Cerebellar nuclear complex (tissue), 1 donor: ENCODE measurements at places on chromosomes 13 and 19.

DNA sequence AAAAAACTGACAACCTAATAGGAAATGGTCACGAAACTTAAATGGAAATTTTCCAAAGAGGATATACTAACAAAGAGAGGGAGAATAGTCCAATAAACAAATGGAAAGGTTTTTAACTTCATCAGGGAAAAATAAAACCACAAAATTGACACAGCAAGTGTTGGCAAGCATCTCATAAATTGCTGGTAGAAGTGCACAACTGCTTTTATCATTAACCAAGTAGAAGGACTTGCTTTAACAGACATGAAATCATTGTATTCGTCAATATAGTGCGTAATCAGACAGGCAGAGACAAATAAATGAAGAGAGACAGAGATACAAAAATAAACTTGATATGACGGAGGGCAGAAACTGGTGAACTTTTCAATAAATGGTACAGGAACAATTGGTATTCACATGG, 7.4 kb downstream of the TGDS start:
- no peak for DNase-seq

DNA sequence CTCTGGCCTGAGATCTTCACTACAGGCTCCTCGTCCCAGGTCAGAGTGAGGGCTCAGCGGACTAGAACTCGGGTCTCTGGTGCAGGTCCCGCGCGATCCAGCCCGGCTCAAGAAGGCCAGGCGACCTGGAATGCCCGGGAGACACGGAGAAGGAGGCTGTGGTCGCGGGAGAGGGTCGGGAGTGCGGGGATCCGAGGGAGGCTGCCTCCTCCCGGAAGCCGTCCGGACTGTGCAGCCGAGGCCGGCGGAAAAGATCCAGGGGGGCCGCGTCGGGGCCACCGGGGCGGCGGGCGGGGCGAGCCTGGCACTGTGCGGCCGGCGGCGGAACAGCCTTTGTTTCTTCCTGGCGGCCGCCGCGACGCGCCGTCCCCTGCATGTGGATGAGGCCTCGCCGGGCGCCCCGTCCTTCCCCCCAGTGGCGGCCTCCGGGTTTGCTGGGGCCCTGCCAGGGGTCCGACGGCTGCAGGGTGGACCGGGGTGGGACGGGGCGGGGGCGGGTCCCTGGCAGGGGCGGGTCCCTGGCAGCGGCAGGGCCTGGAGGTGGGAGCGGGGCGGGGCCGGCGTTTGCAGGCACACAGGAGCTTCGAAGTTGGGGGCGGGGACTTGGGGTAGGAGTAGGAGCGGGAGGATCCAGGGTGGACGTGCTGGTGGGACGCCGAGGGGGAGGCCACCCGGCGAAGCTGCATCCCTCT, 1.0 kb upstream of the SLC7A10 start:
- no peak for DNase-seq

- no peak for DNase-seq
These were observed 49.0 kb upstream of the POMP start for GRCh38 chr13:28609926-28610325.

DNA sequence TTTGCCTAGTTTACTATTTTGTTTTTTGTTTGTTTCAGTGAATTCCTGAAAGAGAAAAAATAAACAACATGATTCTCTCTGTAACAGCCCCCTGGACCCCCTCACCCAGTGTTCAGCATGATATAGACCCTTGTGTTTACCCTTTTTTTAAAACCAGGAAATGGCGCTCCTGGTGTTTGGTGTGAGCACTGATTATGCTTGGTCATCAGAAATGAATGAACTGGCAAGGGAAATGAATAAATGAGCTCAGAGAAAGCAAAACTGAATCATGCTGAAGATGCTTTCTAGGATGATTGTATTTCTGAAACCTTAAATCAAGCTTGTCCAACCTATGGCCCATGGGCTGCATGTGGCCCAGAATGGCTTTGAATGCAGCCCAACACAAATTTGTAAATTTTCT, 22.1 kb downstream of the WASF3 start:
- no peak for DNase-seq

DNA sequence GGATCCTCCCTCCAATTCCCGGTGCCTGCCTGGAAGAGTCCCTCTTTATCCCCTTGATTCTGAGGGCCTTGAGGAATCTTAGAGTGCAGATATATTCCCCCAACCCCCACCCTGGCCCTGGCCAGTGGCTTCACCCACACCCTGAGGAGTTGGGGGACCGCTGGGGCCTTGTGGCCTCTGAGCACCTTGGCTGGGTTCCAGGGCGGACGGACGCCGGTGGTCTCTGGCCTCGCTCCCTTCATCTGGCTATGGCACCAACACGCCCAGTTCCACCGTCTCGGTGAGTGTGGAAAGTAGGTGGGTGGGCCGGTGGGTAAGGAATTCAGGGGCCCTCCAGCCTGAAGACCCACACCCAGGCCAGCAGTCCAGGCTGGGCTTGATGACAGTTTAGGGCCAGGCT, 5.0 kb downstream of the MAST1 start:
- no peak for DNase-seq

DNA sequence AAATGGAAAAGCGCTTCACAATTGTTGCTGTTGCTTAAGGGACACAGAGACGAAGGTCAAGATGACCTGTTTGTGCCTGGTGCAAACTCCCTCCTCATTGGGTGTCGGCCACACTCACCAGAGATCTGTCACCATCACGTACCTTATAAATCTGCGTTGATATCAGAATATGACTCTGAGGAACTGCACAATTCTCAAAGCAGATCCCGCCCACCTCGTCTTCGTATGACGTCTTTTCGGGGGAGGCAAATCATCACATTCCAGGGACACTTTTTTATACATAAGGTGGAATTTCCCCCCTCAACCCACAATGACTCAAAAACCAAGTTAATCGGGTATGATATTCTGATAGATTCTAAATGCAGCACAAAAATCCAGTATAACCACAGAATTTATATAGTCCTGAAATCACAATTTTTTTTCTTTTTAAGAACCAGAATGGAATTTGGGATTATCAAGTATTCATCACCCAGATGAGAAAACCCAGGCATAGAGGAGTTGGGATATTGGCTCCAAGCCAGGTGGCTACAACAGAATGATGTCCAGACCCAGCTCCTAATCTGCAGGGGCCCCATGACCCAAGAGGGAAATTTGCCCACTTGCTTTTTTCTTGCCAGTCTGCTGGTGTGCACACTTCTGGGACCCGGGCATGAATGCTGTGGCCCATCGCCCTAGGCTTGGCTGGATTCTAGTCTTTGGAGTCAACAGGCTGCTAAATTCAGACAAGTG, 50.6 kb upstream of the MTIF3 start:
- no peak for DNase-seq

DNA sequence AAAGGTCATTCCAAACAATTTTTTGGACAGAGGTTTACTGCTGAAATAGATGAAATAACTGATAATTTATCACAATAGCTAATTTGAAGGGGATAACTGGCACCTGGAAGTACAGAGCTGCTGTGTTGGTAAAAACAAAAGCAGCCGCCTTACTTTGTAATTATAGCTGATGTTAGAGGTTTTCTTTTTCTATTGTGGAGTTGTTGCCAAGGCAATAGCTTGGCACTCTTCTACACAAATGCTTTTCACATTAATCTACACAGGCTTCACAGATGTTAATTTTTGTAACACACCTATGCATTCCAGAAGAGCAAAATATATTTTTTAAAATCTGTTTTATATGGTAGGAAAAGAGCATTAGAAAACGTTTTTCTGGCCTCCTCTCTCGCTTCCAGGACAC, 56.9 kb downstream of the LACC1 start:
- no peak for DNase-seq

DNA sequence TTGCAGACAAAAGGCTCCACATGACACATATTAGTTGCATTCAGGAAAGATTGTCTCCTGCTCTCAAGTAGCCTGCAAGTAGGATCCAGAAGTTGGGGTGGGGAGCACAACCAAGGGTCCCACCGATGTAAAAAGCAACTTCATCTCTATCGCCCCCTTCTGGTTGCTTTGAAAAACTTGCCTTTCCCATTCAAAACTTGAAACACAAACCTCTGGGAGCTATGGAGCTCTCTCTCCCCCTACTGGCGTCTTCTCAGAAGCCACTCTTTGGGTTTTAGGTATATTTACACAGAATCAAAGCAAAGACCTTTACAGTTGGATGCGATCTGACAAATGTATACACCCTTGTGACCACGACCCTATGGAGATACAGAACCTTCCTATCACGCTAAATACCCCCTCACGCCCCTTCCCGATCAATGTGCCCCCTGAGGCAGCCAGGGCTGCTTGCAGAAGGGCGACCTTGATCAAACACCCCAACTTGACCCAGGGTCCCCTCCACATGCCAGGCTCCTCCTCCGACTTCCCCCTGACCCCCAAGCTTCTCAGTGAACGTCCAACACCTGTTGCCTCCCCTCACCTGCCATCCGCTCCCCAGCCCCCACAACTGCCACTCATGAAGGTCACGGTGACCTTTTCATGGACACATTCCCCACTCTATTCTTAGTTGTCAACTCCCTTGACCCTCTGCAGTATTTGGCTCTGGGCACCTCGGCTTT, 10.1 kb downstream of the NOSIP start:
- no peak for DNase-seq

DNA sequence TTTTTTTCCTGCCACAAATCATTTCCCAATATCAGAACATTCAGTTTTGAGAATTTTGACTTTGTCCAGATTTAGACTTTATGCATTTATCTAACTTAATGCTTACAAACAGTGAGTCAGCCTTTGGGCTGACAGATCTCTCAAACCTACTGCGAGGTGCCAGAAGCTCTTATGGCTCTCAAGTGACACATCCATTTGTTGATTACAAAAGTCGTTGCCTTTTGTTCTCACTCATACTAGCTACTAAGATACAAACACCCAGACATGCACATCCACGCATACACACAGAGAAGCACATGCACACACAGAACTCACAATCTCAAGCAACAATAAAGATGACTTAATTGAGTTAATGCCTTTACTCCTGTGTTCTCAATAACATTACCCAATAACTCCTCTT, 1147.5 kb downstream of the DIAPH3 start:
- DNase-seq: no peak

DNA sequence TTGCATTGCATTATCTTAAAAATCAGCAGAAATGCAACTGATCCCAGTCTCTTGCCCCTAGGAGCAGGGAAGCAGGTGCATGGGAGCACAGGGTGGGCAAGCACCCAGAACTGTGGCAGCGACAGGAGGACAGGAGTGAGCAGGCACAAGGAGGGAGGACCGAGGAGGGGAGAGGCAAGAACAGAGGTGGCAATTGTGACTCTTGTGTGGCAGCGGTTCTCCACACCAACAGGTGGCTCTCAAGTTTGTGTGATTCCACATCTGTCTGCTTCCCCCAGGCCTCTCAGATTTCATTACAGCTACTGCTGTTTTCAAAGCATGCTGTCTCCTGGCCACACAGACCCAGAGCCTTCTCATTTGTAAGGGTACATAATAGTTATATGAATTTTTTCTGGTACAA, 108.5 kb downstream of the STK24 start:
- no peak for DNase-seq

DNA sequence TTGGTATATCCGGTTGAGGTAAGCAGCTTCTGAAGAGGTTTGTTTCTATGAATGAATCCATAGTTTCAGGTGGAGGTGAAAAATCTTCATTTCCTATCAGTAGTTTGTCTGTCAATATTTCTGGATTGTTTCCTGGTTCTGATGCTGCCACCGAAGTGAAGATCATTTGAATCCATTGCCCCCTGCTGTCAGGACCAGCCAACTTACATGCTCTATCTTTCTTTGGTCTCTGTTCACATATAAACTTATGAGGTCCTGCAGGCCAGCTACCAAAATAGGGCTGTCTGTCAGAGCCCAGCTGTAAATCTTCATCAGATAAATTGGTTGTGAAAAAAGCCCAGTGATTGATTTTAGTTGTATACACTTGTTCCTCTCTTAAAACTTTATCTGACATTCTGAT, 15.2 kb upstream of the N4BP2L1 start:
- DNase-seq: no peak

- no peak for DNase-seq
These were observed at the start of the genes IER2 and STX10 for GRCh38 chr19:13150187-13150930. Gene IER2, plus strand, starts transcription at chr19:13150411. Its CDS starts 2,776 bp downstream, at chr19:13153187. Gene STX10, minus strand, starts transcription at chr19:13150375. Its CDS starts 202 bp downstream, at chr19:13150173.

DNA sequence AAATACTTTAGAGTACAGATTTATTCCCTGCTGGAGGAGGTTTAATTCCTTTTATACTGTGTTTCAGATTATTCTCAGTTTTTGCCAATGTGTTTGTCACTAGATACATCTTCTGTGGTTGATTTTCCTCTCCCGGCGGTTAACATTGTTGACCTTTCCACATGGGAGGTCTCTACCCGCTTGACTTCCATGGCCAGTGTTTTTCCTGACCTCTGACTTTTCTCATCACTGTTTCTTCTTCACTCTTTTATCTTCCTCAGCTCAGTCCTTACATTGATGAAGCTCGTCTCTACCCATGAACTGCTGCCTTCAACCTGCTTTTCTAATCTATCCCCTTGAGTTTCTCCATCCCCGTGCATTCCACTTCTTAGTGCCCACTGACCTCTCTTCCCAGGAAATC, 517.4 kb downstream of the GPC6 start:
- DNase-seq: no peak

DNA sequence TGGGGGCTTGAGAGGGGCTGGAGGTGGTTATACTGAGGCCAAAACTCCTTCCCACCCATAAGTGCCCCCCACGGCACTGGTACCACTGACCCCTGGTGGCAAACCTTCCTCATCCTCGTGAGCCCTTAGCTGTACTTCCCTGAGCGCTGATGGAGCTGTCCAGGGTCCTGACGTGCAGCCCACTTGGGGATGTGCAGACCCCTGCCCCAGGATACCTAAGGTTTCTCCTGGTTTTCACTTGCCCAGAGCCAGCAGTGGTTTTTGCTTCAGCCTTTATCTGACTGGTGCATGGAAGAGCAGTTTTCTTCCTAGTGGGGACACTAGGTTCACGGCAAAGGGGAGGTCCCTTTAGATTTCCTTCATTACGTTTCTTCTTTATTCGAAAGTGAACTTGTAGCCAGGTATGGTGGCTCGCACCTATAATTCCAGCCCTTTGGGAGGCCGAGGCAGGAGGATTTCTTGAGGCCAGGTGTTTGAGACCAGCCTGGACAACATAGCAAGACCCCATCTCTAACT, 28.7 kb upstream of the KCTD15 start:
- no peak for DNase-seq

GRCh38 chr19:10713317-10713716, 4.6 kb upstream of the DNM2 start:
- no peak for DNase-seq

GRCh38 chr13:94706101-94706842, 6.1 kb downstream of the SOX21 start:
- no peak for DNase-seq

- no peak for DNase-seq
These were observed 4.2 kb downstream of the PDX1 start for GRCh38 chr13:27923794-27924528.

- peak; percentile 22 for DNase-seq
These were observed 1.1 kb upstream of the SWSAP1 start for GRCh38 chr19:11373166-11373884.

DNA sequence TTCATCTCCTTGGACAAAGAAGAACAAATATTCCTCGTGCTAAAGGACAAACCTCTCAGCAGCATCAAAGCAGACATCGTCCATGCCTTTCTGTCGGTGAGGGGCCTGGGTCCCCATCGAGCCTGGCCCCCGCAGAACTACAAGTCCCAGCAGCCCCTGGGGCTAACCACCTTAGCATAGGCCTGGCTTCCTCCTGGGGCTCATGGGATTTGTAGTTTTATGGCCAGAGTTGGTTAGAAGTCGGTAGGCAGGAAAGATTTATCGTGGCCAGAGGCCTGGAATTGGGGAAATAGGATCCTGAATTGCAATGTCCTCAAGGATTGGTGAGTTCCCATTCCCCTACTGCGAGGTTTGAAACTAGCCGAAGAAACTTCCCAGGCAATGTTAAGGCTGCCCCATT, 19.6 kb downstream of the TMEM150B start:
- DNase-seq: no peak
